ENCODE measurements at places on chromosomes 16 and 17. TPM values are rescaled to one million over a fixed set of nuclear protein-coding genes. Genes with fewer than 3 reads are reported as not detected.

TMC8 gene
- 3.3 TPM for polyA plus RNA-seq

PYY gene
- polyA plus RNA-seq, result not detected

RAB11FIP3 gene
- 30.4 TPM for polyA plus RNA-seq

CPNE7 gene
- polyA plus RNA-seq, result 0.43 TPM

NPIPB6 gene
- polyA plus RNA-seq, result 2.0 TPM

TNFAIP1 gene
- polyA plus RNA-seq, result 29.1 TPM

ERN2 gene
- polyA plus RNA-seq, result not detected

WFIKKN2 gene
- polyA plus RNA-seq, result 1.2 TPM

FTSJ3 gene
- 36.5 TPM for polyA plus RNA-seq

ACE gene
- 10.3 TPM for polyA plus RNA-seq

IRX5 gene
- polyA plus RNA-seq, result 1.6 TPM

GRCh38 chr16:10896165-10896564, 19.2 kb downstream of the CIITA start:
- DNase-seq, result no peak

GRCh38 chr17:28956861-28957260, 5.5 kb upstream of the PHF12 start:
- no peak for DNase-seq

GRCh38 chr16:80258407-80258806, 282.4 kb upstream of the DYNLRB2 start:
- no peak for DNase-seq

- no peak for DNase-seq
Observed at GRCh38 chr16:5775916-5776315, 678.3 kb upstream of the EEF2KMT start.

DNA sequence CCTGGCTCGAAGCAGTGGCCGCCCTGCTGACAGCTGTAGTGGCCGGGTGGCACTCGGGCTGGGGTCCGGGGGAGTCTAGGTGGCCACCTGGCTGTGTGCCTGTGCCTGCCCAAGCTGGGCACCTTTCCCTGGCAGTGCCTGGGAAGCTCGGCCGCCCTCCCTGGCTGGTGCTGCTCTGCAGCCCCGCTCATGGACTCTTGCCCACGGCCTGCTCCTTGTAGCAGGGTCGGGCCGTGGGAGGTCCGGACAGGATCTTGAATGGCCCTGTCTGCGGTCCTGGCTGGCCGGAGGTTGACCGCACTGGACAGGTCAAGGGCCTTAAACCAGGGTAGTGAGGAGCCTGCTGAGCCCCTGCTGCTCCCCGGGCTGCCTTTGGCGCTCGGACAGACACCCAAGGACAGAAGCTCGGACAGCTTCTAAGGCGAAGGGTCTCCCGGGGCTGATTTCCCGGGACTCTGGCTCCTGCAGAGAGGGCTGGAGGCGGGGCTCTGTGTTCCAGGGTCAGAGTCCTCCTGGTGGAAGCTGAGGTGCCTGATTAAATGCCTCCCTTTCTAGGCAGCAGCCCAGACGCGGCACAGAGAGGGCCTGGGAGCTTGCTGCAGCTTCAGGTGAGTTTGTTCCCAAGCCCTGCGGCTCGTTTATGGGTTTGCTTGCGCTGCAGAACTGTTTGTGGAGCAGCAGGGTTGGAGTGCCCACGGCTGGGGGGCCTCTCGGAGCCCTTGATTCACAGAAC, 6.0 kb downstream of the CAPN15 start:
- no peak for DNase-seq

DNA sequence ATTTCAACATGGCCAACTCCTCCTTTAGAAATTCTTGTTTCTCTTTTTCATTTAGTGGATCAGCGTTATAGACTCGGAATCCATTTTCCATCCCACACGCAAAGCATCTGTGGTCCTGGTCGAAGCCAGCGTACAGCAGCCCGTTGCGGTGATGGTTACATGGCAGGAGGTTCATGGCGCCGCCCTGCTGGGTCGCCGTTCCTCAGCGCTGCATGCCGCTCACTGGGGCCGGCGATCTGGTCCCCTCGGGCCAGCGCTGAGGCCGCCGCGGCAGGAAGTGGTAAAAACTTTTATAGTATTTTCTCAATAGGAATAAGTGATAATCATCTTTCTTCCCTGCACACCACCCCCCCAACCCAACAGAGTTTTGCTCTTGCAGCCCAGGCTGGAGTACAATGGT, 29.9 kb upstream of the RHOT1 start:
- no peak for DNase-seq

- no peak for DNase-seq
Observed at GRCh38 chr17:40460968-40461731, 17.9 kb downstream of the IGFBP4 start.

DNA sequence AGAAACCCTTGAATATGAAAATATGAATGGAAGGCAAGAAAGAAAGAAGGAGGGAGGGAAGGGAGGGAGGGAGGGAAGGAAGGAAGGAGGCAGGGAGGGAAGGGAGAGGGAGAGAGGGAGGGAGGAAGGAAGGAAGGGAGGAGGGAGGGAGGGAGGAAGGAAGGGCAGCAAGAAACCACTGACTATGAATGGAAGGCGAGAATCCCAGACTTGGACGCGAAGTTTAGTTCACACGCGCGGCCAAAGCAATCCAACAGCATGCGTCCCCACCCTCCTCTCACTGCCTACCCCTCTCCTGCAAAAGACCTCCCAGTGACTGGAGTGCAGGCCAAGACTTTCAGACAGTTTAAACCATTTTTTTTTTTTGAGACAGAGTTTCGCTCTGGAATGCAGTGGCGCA, 7.9 kb upstream of the SMARCD2 start:
- DNase-seq, result no peak

- DNase-seq, result no peak
Observed at GRCh38 chr16:75004460-75004859, 5.6 kb downstream of the ZNRF1 start.

GRCh38 chr16:13060932-13061331, 159.5 kb downstream of the SHISA9 start:
- DNase-seq, result no peak

GRCh38 chr17:40791787-40792436, 7.8 kb downstream of the KRT28 start:
- no peak for DNase-seq

GRCh38 chr17:82332669-82333278, 792 bp downstream of the SECTM1 start:
- DNase-seq, result no peak

DNA sequence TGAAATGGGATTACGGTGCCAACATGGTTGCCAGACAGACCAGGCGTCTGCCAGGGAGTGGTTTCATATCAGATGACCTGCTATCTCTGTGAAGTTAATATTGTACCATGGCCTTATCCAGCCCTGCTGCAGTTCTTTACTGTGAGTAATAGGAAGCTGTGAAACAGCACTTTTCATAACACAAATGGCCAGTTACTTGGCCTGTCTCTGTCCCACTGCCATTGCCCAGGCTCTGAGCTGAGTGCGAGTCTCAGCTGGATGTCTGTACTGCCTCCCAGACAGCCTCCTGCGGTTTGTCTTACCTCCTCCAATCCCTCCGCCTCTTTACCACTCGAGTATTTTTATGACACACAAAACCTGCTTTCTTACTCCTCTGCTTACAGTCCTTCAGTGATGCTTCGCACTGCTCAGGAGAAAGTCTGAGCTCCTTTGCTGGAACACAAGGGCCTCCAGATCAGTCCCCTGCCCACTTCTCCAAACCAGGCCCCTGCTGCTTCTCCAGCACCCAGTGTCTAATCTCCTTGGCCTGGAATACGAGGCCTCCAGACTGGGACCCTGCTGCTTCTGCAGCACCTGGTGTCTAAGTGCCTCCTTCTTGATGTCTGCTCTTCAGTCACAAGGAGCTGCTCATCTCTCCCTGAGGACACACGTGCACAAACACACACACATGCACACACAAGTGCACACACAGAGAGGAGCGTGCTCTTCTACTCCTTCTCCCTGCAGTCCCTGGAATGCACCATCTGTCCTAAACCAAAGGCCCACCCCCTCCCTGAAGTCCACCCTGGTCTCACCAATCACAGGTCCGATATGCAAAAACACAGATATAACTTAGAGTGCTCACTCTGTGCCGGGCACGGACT, 17.1 kb upstream of the RHOT1 start:
- DNase-seq, result no peak
